ENCODE measurements at places on chromosomes 1 and 21.

- no peak for DNase-seq
Observed at GRCh38 chr21:38661889-38662568, 143.7 kb upstream of the ETS2 start.

DNA sequence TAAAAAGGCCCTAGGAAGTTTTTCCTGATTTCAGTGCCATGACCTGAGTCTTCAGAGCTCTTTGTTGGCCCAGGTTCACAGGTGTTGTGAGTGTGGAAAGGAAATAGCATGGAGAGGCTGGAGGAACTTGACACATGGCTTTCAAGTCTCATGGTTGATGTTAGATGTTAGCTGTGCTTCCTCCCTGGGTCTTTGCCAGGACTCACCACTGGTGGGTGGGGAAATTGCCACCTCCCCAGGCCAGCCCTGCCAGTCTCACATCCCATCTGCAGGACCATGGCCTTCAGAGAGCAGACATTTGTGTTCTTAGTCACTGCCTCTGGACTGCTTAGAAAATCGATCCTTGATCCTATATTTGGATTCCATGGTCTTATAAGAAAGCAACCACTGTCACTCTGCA lies 383.2 kb downstream of the DISC1 start:
- no peak for DNase-seq

DNA sequence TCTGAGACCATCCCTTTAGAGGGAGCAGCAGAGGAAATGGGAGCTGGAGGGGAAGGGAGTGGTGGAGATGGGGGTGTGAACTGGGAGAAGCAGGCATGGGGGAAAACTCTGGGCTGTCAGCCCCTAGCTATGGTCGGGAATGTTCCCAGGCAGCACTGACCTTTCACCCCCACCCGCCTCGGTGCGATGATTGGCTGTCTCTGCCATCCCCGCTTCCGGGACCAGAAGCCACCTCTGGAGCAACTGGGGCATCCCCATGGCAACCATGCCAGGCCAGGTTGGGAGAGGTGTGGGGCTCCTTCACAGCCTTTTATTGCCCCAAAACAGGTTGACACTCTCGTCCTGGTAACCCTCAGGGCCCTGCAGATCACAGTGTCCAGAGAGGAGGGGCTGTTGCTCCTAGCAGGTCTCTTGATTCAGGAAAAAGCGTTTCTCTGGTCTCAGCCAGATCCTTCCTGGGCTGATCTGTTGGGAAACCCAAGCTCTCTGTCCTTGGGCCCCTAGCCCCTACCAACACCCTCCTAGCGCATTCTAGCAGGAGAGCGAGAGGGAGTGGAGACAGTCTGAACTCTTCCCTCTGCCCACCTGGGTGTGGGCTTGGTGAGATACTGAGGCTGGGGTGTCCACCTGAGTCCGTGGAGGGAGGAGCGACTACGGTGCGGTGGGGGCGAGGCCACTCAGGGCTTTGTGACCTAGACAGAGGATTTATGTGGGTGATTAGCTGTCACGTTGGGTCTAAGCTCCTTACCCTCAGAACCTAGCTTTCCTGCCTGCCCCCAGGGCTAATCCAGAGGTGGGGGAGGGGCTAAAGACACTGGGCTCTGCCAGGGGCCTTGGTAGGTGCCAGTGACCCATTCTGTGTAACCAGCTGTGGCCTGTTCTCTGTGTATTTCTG lies 12.2 kb upstream of the SLC6A9 start:
- no peak for DNase-seq

DNA sequence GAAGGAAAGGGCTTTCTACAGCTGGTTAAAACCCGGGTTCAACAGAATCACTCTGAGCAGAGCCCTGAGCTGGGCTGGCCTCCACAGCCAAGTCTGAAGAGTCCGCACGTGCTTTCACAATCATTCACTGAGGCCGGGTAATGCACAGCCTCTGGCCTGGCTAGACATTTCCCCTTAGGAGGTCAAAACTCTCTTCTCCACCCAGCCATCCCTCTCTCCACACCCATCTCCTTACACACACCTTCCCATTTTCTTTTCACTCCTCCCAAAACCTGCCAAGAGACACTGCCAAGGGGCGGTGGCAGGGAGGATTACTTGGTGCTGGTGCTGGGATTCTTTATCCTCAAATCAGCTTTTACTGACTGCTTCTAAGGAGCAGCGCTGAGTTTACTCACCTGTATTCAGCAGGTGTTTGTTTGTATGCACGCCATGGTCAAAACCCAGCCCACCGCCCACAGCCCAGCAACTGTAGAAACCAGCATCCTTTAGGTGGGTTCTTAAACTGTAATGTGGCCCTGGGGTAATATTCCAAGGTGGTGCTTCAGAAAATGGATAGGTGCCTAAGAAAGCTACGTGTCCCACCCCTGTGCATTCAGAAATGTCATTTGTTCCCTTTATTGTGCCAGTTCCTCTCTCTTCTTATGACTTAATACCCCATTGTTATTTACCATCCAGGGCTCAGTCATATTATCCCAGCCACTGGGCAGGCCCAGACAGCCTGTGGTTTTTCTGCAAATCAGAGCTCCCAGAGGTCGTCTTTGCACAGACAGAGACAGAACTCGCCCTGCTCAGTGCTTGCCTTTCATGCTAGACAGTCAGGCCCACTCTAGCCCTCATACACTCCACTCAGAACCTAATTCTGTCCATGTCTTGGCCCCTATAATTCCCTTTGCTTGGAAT lies 80.2 kb downstream of the ADSS2 start:
- no peak for DNase-seq

GRCh38 chr21:46540087-46540710 lies 64.7 kb downstream of the S100B start:
- DNase-seq = no peak

- peak; percentile 69 for DNase-seq
Observed at GRCh38 chr1:40692429-40692895, 958 bp downstream of the NFYC start.

- DNase-seq = peak; percentile 45
Observed at GRCh38 chr21:29748391-29749167, 191.2 kb downstream of the GRIK1 start.

GRCh38 chr1:47870480-47870879 lies 126.7 kb downstream of the TRABD2B start:
- DNase-seq = no peak

DNA sequence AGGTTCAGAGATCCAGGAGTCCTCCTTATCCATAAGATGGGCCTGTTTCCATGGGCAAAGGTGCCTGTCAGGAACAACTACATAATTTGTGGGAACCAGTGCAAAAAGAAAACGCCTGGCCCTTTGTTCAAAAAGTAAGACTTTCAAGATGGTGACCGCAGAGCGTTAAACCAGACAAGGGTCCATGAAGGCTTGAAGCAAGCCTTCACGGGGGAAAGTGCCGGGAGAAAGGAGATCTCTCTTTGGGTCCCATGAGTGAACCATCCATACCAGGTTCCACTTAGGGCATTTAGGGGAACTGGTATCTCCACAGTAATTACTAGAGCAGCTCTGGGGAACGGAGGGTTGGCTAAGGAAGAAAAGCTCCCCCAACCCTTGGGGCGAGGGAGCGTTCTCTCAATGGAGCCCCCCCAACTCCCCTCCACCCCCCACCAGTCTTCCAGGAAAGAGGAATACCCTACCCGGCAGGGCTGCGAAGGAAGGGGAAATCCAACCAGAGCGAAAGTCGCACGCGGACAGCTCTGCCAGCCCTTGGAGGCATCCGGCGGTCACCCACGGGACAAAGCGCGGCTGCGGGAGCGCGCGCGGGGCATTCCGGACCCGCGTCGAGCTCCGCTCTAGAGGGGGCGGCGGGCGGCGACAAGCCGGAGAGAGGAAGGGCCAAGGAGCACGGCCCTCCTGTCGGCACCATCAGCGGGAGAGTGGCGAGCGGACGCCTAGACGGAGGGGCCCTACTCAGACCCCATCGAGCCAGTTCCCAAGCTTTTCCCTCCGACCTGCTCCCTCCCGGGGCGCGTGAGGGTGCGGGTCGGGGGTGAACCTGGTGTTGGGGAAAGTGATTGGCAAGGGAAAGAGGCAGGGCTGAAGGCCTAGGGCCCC lies 687 bp upstream of the RASSF5 start:
- no peak for DNase-seq

GRCh38 chr1:69747207-69747606 lies 179.5 kb downstream of the LRRC7 start:
- no peak for DNase-seq

DNA sequence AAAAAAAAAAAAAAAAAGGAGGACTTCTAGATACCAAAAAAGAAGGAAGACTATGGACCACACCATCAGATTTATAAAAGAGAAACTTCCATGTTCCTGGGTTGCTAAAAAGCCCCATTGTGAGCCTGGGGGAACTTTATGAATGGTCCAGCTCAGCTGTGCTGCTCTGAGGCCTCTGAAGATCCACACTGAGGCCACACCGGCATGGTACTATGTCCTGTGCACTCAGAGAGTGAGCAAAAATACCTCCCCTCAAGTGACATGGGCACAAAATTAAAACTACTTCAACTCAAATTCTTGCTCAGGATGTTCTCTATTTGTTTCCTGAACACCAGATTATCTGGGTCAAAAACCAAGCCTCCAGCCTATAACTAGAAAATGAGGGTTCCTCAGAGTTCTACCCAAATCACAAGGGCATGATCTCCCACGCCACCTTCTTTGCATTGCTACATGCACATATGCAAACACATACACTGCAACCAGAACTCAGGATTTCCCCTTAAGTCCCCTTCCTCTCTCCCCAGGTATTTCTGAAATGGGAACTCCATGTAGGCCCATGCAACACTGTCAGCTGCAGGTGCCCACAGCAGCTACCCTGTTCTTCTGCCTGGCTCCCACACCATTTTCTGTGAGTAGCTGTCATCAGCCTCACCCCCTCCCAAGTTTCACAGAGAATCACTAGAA lies 94.4 kb downstream of the SH3GLB1 start:
- DNase-seq = no peak

GRCh38 chr1:46288485-46289133 lies 14.8 kb downstream of the LRRC41 start:
- DNase-seq = no peak

DNA sequence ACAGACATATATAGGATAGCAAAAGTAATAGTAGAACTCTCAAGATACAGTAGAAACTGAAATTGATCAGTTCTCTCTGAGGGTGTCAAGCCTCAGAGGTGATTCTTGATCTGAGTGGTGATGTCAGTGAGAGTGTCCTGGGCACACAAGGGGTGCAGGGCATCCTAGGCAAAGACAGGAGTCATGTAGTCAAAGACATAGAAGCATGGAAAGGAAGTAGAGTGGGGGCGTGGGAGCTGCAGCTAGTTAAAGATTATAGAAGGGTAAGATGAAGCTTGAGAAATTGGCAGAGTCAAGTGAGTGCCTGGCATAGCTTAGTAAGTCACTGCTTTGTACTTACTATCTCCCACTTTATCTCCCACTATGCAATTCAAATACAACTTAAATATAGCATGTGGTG lies 22.8 kb downstream of the CDC7 start:
- no peak for DNase-seq

DNA sequence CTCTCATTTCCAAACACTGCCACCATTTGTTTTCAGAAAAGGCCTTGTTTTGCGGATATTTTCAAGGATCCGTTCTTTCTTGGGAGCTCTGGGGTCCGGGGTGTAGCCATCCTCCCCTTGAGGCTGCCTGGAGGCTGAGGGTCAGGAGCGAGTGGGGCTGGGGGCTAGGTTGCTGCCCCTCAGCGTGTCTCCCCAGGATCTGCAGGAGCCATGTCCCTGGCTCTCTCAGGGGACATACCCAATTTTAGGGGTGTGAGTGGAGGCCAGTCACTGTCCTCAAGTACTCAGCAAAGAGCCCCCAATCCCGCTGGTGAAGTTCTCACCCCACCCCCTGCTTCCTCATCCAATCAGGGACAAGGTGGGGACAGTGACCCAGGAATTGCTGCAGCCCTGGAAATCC lies 15.0 kb upstream of the PRDM16 start:
- DNase-seq = no peak

GRCh38 chr1:206969090-206969489 lies 1.2 kb downstream of the FCAMR start:
- no peak for DNase-seq

DNA sequence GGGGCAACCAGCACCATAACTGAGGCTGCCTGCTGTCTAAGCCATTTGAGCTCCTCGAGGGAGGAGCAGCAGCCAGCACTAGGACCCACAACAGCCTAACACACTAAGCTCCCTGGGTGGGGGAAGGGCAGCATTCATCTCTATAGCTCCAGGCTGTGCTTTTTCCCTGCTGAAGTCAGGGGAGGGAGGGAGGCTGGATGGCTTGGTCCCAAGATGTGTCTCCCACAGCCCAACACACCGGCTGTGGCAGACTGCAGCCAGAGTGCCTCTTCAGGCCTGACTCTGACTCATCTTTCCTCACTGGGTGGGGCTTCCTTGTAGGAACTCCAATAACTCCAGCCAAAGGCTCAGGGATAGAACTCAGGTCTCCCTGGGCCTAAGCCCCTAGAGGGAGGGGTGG lies 296.3 kb downstream of the PRDM2 start:
- no peak for DNase-seq

DNA sequence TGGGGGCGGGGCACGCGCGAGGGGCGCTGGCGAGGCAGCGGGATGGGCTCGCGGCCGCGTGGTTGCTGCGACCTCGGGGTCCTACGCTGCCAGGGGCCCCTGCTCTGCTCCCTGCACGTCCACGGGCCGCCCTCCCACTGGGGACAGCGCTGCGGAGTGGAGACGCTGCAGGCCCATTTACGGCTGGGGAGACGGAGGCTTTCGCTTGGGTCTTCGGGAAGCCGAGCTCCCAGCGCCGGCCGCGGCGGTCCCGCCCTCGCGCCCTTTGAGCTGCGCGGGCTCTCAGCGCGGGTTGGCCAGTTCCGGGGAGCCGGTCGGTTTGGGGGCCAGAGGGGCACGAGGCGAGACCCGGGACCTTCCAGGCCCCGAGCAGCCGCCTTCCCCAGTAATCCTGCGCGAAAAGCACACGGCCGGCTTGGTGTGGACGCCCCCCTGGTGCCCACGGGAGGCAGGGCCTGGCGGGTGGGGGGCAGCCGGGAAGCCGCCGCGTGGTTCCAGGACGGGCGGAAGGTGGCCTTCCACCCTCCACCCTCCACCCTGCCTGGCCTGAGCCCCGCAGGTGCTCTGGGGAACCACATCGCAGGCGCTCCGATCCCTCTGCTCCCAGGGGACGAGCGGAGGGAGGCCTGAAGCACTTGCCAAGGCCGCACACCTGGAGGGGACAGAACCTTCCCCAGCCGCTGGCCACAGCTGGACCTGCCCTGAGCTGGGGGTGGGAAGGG lies 570 bp upstream of the PEX10 start:
- no peak for DNase-seq

- DNase-seq = no peak
Observed at GRCh38 chr1:111719674-111720132, 19.5 kb downstream of the INKA2 start.
